Occipital lobe (tissue), 3 donors: ENCODE measurements at places on chromosomes 11 and 22.

GRCh38 chr22:42461511-42461910, 29.3 kb upstream of the NFAM1 start:
- no peak for DNase-seq

DNA sequence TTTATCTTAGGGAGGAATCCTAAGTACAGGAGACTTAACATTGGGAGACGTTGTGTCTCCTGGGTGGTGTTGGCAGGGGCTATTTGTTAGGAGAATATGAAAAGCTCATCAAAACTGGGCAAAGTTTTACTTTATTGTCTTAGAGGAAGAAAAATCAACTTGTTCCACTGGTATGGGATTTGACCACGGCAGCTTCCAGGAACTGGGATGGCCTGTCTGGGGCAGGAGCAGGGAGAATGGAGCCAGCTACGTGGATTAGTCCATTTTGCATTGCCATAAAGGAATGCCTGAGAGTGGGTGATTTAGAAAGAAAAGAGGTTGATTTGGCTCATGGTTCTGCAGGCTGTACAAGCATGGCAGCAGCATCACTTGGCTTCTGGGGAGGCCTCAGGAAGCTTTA, 198.4 kb downstream of the ADAMTS15 start:
- DNase-seq, result no peak

DNA sequence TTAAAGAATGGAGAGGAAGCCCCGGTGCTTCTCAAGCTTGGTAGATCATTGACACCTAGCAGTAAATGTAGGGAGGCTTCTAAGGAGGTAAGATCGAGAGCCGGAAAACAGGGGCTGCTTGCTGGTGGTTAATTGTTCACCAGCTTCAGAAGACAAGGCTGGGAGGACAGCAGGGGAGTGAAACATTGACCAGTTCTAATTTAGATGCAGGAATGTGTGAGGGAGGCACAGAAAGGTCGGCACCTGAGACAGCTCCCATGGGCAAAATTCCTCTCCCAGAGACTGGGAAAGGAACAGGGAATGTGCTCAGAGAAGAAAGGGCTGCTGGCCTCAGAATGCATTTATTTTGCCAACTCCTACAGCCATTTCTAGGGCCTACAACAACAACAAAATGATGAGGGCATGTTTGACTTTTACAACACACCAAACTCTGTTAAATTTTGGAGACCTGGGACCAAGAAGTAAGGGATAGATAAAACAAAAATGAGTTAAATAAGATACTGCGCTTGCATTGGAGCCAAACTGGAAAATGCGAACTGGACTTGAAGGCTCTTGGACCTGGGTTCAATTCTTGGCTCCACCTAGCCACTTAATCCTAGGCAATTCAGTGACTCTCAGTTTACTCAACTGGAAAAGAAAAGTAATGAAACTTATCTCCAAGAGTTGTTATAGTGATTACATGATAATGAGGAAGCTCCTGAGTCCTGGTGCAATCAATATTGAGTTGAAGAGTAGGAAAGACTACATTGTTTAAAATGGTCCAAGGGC, 31.0 kb downstream of the FZD4 start:
- no peak for DNase-seq

DNA sequence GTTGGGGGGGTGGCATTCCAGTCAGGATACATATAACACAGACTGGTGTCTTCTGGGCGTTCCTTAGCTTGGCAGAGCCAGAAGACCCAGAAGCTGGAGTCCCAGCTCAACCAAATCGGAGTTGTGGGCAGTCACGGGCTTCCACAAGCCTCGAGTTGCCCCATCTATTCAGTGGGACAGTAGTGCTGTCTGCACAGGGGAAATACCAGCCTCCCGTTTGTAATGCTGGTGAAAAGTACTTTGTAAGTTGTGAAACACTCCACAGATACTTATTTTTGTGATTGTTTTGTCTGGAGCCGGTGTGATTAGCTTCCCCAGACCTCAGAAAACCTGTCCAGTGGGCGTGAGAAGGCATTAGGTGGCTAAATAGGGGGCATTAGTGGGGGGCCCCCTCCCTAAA, 13.6 kb downstream of the DGKZ start:
- DNase-seq, result no peak

DNA sequence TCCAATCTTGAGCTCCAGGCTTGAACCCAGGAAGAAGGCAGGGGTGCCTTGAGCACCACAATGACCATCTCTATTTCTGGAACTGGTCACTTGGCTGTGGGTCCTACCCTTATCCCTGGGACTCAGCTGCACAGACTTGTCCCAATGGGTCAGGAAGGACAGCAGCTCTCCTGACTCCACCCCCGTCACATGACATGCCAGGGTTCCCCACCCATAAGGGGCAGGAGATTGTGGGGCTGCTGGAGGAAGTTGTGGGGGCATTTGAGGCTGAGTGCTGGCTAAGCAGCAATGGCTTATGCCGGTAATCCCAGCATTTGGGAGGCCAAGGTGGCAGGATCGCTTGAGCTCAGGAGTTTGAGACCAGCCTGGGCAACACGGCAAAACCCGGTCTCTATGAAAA, 56.2 kb downstream of the NFAM1 start:
- no peak for DNase-seq

DNA sequence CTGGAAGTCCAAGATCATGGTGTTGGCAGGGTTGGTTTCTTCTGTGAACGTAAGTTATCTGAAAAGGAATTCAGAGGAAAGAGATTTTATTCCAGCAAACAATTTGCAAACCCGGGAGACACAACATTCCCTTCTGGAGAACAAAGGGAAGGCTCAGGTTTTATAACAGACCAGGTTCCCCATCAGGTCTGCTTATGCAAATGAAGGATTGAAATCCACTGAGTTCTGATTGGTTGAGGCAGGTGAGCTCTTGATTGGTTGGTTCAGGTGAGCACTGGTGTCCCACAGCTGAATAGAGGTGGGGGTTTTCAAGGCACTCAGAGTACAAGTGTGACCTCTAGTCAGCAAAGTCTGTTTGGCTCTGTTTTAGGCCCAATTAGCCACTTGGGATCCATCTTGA, 1306.8 kb downstream of the TBC1D22A start:
- DNase-seq, result no peak

DNA sequence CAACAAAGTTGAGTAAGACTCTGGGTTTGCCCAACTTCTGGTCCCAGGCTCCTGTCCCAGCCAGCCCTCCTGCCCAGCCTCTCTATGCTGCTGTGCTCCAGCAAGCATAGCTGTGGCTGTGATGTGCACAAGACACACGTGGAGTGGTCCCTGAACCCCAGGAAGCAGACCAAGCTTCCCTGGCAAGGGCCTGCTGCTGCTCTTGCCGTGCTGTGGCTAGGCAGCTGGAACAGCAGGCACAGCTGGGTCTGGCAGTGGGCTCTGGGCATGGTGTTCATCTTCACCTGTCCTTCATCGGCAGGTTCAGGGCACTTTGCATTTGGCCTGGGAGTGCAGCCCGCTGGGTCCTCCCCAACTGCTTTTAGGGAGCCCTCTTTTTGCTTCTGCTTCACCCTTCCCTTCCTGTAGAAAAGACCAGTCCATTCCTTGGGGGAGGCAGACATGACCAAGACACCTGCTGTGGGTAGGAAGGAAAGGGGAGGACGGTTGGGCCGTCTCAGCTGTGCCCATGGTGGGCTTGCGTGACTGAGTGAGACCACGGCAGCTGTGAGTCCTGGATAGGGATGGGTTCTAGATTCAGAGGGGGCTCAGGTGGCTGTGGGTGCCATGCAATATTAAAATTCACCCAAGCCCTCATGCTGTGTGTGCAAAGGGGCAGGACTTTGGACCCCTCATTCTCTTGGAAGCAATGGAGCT, 26.1 kb upstream of the ETS1 start:
- no peak for DNase-seq

DNA sequence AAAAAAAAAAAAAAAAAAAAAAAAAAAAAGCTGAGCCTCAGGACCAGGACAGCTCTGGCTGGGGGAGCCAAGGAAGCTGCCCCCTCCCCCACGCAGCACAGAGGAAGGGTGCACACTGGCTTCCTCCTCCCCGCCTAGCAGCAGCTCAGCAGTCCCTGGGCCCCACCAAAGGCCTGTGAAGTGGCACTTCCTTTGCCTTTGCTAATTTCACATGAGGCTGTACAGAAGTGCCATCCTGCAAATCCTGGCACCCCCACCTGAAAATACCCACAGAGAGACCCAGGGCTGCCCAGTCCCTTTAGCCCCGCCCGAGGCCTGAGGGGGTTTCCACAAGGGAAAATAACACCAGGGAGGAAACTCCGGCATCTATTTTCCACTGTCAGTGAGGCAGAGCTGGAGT, 3.9 kb downstream of the RHOG start:
- no peak for DNase-seq

DNA sequence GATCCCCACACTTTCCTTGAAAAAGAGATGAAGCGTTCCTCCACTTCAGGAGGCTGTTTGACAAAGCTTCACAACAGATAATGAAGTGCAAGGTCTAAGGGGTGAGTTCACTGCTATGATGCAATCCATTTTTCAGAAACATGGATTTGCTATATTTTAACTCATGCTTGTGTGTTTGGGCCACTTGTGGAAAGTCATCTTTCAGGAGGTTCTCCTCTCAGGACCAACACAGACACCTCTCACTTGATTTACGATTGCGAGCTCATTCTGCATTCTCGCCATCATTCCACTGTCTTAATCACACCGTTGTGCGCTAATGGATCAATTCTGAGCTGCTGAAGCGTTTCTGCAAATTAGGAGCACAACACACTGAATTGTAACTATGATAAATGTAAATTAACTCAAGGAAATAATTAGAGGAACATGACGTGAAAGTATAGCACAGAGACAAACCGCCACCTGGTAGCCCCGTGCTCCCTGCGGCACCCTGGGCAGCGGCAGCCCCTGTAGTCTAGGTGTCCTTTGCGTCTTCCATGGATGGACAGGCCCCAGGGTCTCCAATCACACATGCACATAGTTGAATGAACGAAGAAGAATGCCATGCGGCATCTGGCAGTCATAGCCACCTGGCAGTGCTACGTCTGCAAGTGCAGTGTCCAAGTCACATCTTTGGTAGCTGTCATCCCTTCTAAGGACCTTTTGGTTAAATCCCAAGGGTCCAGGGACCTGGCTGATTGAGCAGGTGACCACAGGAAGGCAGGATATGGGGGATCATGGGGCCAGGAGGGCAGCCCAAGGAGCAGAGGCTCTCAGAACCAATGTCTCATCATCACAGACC, 28.1 kb upstream of the RTL6 start:
- DNase-seq, result no peak

DNA sequence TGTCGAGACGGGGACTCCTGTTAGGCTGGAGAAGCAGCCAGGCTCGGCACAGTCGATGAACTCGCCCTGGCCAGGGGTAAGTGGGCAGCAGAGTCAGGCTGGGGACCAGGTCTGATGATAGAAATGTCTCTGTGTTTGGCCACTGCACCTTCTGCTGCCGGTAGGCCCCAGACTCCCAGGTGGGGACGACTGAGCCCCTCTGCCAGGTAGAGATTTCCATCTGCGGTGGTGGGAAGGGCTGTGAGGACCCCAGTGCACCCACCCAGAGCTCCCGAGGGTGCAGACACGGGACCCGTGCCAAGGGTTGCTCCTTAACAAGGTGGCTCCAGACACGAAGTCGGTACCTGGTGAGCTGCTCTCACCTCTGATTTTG, 862.5 kb downstream of the TBC1D22A start:
- DNase-seq, result no peak

GRCh38 chr11:92954003-92954402, 15.4 kb upstream of the MTNR1B start:
- no peak for DNase-seq

- no peak for DNase-seq
Measured at GRCh38 chr11:133952199-133953190, 4.3 kb downstream of the IGSF9B start.

- peak; percentile 61 for DNase-seq
Measured at GRCh38 chr11:118619444-118620197, 12.2 kb downstream of the PHLDB1 start.

DNA sequence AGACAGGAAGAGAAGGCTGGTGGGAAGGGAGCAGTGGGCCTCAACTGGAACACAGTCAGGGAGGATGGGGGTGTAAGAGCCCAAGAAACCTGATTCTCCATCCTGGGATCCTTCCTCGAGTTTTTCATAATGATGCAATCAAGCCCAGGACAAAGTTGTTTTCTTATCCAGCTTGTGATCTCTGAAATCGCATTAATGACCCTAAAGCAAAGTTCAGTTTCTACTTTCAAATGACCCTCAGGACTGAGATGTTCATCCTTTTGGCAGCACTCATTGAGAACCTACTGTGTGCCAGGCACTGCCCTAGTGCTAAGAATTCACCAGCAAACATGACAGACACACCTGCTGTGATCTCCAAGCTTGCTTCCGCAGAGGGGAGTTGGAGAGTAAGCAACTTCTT, 45.3 kb downstream of the ISX start:
- no peak for DNase-seq

- DNase-seq, result no peak
Measured at GRCh38 chr22:24429411-24430365, 2.3 kb downstream of the ADORA2A start.
